ENCODE measurements at places on chromosomes 7 and 10. TPM values are rescaled to one million over a fixed set of nuclear protein-coding genes. Genes with fewer than 3 reads are reported as not detected.

GRCh38 chr10:118028619-118029018 is 18.1 kb downstream of the RAB11FIP2 start:
- no peak for DNase-seq

GRCh38 chr10:73478636-73479035 is 17.2 kb downstream of the PPP3CB start:
- DNase-seq, result no peak

GRCh38 chr7:100077205-100077604 is 4.3 kb downstream of the ZNF3 start:
- DNase-seq, result no peak

- DNase-seq, result no peak
Observed at GRCh38 chr7:155361947-155362346, 64.3 kb downstream of the INSIG1 start.

- no peak for DNase-seq
Observed at GRCh38 chr10:49498425-49498824, 40.5 kb downstream of the ERCC6 start.

- DNase-seq, result peak; percentile 88
Observed at GRCh38 chr10:17088118-17088806, 41.3 kb downstream of the CUBN start.

GRCh38 chr10:61588770-61589211 is 73.9 kb upstream of the CABCOCO1 start:
- no peak for DNase-seq

GRCh38 chr10:57898231-57898630 is 369.5 kb downstream of the IPMK start:
- DNase-seq, result no peak

DNA sequence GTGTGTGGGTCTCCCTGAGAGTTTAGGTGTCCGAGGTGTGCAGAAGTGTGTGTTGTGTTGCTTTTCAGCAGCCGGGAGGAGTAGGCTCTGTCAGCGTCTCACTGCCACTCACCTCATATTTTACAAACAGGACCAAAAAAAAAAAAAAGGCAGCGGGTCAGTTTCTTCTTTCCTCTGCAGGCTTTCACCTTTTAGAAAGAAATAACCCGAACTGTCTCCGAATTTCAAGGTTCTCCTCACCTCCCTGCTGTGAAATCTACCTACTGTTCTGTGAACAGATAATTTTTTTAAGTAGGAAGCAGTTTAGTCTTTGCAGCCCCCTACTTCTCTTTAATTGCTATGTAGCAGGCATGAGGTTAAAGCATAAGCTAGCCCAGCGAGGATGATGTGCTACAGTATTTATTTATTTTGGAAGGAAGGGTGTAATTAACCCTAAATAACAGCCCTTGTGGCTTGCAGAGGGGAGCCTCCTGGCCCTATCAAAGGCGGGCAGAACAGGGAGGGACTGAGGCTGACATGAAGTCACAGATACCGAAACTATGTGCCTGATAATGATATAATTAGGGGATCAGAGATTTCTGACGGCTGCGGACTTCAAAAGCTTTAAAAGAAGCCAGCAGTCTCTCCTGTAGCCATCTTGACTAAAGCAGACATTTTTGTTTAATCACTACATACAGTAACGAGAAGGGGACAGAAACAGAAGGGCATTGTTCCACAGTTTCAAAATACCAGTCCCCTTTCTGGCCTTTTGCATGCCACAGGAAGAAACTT is 1.6 kb downstream of the BAMBI start:
- DNase-seq, result peak; percentile 14

- DNase-seq, result no peak
Observed at GRCh38 chr7:158128572-158128971, 459.1 kb downstream of the PTPRN2 start.

GRCh38 chr10:94353336-94353735 is 9.4 kb downstream of the NOC3L start:
- no peak for DNase-seq

GRCh38 chr7:17297243-17297642 is 1.2 kb upstream of the AHR start:
- no peak for DNase-seq

GRCh38 chr10:26448706-26449435 is 10.7 kb downstream of the APBB1IP start:
- no peak for DNase-seq

DNA sequence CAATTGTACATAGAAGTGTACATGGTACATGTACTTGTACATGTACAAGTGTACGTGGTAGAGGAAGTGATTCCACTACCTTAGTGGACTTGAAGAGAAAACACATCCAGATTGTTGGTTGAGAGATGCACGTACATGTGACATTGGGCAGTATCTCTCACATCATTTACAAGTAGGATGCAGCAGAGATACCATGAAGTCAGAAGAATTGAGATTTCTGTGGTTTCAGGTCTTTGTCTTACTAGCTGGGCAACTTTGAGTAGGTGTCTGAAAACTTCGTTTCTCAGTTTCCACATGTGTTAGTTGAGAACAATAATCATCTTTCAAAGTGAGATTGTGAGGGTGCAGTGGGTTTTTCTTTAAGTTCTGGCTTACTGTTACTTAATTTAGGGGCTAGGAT is 21.5 kb downstream of the CLDN12 start:
- DNase-seq, result no peak

- no peak for DNase-seq
Observed at GRCh38 chr7:75718390-75719031, 20.2 kb downstream of the HIP1 start.

GRCh38 chr7:100024020-100024619 is 8.7 kb downstream of the ZKSCAN1 start:
- DNase-seq, result no peak

- DNase-seq, result no peak
Observed at GRCh38 chr7:3087243-3087755, 43.6 kb upstream of the CARD11 start.

- no peak for DNase-seq
Observed at GRCh38 chr10:122018491-122018890, 29.5 kb downstream of the TACC2 start.

The LIPM gene
- 17.1 TPM for total RNA-seq

The VIPR2 gene
- 0.99 TPM for total RNA-seq

The HOXA1 gene
- 0.59 TPM for total RNA-seq

The CNTNAP2 gene
- 1.9 TPM for total RNA-seq

The WNT16 gene
- total RNA-seq, result 33.5 TPM

The CAV2 gene
- total RNA-seq, result 78.6 TPM

The SPDYE11 gene
- 0.10 TPM for total RNA-seq

The PKD2L1 gene
- total RNA-seq, result not detected

The C7orf33 gene
- total RNA-seq, result not detected

The PDK4 gene
- total RNA-seq, result 34.8 TPM

All from skin of body (tissue), 3 donors.